ENCODE measurements at places on chromosomes 13 and 19.

- no peak for DNase-seq
These were observed 12.0 kb downstream of the KASH5 start for GRCh38 chr19:49400029-49400428.

DNA sequence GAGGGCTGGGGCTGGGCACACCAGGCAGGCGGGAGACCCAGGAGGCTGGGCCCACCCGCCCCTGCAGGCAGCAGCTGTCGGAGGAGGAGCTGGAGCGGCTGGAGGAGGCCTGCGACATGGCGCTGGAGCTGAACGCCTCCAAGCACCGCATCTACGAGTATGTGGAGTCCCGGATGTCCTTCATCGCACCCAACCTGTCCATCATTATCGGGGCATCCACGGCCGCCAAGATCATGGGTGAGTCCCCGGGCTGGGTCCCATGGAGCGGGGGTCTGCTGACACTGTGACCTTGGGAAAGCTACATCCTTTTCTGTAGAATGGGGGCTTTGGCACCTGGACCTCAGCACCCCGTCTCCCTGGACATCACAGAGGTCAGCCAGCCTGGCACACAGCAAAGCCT, 8.1 kb downstream of the PRPF31 start:
- DNase-seq = no peak

DNA sequence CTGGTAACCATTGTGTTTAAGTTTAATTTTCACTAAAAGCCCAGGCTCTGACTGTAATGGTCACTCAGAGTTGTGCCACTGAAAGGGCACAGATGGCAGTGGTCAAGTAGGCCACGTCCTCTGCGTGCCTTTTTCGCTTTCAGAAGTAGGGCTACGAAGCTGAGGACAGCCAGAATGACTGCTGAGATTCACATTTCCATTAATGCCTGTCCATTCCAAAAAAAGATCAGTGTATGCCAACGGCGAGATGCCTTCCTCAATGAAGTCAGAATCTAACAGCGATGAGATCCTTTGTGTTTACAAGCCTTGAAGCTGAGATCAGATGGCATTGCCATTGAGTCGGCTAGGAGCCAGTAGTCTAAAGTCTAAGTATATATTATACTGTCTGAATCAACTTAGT, 311.3 kb downstream of the FGF14 start:
- no peak for DNase-seq

- DNase-seq = no peak
These were observed 50.3 kb upstream of the ANKRD10 start for GRCh38 chr13:110965038-110965754.

DNA sequence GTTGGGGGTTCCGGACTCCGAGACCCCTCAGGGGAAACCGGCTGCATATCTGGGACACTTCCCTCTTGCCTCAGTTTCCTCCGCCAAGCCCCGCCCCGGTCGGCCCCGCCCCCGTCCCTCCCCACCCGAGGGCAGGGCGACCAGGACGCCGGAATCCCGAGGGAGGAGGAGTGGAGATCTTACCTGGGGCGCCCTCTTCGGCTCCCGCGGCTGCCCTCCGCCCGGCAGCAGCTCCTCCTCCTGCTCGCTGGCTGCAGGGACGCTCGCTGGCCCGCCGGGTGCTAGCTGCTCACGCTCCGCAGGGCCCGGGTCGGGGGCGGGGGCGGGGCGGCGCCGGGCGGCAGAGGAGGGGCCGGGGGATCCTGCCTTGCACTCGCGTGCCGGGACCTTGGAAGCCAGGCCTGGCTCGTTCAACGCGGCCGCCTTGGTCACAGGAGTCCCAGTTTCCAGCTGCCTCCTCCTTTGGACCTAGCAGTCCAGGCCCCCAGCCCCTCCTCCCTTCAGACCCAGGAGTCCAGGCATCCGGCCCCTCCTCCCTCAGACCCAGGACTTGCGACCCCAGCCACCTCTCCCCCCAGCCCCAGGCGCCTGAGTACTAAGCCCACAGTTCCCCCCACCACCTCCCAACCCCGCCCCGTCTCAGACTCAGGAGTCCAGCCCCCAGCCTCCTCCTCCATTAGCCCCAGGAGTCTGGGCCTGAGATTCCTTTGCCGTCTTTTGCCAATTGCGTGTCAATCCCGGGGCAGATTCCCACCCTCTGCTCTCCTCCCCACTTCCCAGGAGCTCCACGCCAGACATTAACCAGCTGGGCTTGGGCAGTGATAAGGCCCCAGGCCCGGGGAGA, at the start of gene NTF4:
NTF4 (minus strand) TSS at position 51 of the 844 bp plus-strand sequence. CDS start 2,821 bp downstream, outside the sequence.
- DNase-seq = no peak

DNA sequence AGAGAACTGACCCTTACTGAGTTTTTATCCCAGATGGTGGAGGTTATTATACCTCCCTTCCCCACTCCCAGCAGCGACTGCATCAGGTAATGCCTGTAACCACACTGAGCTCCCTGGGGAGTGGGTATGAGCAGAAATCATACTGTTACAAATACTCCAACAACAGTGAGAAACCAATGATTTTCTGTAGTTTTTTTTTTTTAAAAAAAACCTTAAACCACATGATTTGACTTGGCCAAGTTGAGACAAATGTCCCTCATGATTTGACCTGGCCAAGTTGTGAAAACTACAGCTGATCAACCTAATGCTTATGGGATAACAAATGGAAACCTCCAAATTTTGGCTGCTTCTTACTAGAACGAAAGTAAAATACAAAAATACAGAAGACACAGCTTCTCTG, 33.1 kb upstream of the SERP2 start:
- DNase-seq = no peak

DNA sequence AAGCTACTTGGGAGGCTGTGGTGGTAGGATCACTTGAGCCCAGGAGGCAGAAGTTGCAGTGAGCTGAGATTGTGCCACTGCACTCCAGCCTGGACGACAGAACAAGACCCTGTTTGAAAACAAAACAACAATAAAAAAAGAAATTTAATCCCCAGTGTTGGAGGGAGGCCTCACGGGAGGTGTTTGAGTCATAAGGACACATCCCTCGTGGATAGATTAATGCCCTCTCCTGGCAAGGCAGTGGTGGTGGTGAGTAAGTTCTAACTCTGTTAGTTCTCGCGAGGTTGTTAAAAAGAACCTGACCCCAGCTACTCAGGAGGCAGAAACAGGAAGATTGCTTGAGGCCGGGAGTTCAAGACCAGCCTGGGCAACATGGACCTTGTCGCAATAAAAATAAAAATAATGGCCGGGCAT, 27.6 kb upstream of the SIN3B start:
- DNase-seq = no peak

DNA sequence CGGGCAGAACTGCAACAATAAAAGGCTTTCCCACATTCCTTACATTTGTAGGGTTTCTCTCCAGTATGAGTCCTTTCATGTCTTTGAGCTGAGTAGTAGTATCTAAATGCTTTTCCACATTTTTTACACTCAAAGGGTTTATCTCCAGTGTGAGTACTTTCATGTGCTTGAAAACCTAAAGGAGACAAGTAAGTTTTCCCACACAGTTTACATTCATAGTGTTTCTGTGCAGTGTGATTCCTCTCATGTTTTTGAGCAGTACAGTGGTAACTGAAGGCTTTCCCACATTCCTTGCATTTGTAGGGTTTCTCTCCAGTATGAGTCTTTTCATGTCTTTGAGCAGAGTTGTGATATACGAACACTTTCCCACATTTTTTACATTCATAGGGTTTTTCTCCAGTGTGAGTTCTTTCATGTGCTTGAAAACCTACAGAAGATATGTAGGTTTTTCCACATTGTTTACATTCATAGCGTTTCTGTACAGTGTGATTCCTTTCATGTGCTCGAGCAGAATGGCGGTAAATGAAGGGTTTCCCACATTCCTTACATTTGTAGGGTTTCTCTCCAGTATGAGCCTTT, 47.0 kb downstream of the ZNF44 start:
- no peak for DNase-seq

DNA sequence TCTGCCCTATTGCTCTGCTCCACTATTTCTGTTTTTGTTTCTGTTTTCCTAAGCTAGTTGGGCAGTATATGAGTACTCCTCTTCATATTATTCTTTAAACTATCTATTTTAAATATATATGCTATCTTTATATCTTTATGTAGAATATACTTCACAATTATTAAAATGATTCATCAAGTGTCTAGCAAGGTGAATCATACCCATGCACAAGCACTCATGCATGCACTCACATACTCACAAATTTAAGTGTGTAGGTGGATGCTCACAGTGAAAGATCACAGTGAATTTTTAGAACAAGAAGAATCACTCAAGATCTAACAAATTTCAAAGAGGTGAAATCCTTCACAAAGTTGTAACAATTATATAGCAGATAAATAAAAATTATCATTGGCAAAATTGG, 435.6 kb upstream of the SLITRK5 start:
- no peak for DNase-seq
